ENCODE measurements at places on chromosomes 6 and 20.
A peak's percentile ranks its signal among the peaks of the same experiment; 100 is the strongest.

DNA sequence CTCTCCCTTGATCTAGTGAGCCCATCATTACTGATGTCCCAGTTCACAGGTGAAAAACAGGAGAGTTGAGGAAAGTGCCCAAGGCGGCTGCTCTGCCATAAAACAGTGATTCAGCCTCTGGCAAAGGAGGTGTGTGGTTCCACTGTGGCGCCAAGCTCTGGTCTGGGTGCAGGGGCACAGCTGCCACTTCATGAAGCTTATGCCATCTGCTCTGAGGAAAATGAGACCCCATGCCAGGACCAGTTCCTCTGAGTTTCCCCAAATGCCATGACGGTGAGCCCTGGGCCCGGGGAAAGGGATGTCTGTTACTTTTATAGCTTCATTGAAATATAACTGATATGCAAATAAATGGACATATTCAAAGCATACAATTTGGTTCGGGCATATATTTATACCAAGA, 33.7 kb upstream of the ZBP1 start:
- no peak for DNase-seq

DNA sequence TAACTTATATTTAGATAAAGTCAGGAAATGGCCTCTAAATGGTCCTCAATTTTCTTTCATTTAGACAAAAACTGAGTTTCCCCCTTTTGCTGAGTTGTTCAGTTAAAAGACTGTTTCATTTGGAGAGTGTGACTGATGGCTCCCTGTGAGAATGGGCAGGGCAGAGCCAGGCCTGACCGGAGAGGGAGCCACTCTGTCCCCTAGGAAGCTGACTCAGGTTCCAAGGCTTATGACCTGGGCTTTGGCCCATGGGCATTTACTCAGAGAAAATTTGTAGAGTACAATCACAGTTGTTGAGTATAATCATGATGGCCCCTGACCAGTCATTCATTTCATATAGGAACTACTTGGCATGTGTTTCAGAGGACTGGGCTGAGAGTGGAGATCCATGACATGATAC, 37.0 kb upstream of the AIG1 start:
- DNase-seq = no peak

- no peak for DNase-seq
Observed at GRCh38 chr6:169230322-169230665, 23.4 kb downstream of the THBS2 start.

DNA sequence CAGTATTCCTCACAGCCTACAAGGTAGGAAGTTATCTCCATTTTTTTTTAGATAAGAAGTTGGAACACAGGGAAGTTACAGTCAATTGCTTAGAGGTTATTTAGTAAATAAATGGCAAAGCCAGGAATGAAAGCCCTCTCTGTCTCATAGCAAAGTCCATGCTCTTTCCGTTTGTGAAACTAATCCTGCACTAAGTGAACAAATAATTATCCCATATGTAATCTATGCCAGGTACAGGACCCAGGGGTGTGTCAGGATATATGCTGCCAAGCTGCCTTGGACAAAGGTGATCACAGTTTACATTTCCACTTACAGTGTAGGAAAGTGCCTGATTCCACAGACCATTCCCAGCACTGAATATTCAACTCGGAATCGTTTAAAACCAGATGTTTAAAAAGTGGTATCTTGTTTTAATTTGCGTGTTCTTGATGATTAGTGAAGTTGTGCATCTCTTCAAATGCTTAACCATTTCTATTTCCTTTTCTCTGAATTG, 13.6 kb upstream of the GMDS start:
- DNase-seq = peak; percentile 50

DNA sequence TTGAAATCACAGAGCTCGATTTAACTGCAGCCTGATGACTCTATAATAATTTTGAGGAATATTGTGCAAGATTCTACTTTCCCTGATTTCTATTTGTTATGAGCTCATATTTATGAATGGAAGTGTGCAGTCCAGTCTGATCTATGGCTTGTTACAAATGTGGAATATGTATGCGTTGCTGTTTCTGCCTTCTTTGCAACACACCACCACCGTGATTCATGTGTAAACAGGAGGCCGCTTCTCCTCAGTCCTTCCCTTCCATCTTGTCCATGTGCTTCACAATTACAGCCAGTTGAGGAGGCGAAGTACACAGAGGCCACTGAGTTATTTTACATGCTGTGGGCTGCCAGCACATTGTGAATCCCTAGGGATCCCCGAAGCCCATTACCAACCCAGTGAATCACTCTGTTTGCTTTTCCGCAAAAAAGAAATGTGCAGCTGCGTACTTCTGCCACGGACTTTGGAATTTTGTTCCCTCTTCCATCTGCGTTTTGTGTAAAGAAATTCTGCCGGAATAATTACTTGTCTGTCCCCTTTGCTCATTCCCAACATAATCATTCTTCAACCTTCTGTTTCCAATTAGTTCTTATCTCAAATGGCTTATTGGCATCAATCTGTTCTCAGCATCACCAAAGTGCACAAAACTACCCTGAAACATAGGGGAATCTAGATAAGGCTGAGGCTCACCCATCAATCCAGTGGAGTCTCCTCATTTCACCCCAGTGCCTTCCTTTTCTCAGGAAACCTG, 551.6 kb upstream of the CITED2 start:
- DNase-seq = no peak

- DNase-seq = no peak
Observed at GRCh38 chr20:25079171-25079570, 2.8 kb downstream of the VSX1 start.

DNA sequence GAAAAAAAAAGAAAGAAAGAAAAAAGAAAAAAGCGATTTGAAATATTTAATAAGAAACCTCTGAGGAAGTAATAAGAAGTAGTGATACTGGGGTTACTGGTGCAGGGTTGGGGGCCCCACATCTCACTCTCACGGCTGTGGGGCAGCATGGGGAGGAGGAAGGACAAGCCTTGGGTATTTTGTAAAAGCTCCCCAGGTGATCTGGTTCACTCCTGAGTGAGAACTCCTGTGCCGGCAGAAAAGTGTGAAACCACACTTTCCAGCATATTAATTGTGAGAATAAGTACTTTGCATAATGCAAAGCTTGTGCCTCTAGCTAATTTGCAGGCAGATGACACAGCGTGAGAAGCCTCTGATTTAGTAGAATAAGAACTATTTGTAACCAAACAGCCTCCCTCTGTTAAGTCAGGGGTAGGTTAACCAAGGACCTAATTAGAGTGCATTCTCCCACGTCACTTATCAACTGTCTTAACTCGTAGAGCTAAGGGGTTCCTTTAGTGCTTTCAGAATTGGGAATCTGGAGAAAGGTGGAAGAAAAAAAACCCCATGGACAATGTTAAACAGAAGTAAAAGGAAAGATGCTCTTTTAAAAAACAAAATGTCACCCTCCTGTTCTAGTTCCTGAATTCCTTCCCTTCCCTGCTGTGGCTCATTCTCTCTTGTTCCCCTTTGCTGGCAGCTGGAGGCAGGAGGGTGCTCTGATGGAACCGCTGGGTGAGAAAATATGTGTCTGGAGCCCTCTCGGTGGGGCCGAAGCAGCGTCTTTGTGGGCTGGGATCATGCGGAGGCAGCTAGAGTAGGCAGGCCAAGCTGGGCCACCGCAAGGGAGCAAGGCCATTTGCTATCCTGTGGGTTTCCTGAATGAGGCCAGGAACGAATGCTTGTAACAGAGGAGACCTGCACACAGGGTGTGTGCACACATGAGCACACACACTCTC, 108.7 kb downstream of the FYN start:
- DNase-seq = no peak

DNA sequence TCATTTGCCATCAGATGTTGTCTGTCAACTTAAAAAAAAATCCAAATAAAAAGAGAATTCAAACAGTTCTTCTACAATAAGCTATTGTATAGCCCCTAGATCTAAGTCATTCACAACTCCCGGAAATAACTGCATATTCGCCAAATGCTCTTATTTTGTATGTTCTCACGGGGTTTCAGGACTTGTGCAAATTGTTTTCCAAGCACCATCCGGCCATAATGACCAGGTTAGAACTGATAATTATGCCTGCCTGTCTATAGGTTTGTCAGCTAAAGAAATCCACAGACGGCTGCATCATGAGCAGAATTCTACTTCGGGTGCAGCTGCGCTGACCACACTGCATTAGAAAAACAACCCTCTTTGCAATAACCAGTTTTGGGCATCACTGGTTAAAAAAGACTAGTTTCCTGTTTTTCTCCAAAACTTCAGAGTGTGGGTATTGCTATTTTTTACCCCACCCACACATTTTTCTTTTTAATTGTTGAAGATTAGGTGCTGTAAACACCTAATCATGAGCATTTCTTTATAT, 87.7 kb downstream of the HIVEP2 start:
- DNase-seq = peak; percentile 24

DNA sequence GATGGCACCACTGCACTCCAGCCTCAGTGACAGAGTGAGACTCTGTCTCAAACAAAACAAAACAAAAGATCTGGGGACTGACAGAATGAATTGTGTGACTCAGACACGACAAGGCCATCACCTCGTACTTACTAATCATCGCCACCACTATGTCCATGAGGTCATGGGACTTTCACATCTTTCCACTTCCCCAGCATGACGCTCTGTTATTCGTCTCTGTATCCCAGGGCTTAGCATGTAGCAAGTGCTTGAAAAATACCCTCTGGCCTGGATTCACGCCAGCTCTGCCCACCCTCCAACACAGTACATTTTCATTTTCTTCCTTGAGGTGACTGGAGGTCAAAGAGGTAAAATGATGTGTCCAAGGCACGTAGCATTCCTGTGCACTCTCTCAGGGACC, 27.8 kb downstream of the FGD2 start:
- no peak for DNase-seq

DNA sequence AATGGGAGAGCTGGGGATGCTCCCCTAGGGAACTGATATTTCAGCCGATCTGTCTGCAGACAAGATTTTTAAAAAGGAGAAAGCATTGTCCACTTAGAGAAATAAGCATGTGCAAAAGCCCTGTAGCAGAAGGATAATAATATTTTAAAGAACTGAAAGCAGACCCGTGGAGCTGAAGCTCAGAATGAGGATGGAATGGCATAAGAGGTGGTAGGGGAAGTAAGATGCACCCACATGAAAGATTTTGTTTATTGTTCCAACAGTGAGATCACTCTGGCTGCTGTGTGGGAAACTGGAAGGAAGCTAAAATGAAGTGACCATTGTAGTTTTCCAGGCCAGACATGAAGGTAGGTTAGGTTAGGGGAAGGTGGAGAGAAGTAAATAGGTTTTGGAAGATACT, 266.4 kb upstream of the PRDM1 start:
- DNase-seq = no peak

GRCh38 chr6:161056451-161056850, 64.9 kb downstream of the MAP3K4 start:
- no peak for DNase-seq

GRCh38 chr20:10594296-10594868, 79.4 kb downstream of the JAG1 start:
- DNase-seq = no peak

- DNase-seq = no peak
Observed at GRCh38 chr6:132587424-132587823, 2.1 kb downstream of the TAAR5 start.

DNA sequence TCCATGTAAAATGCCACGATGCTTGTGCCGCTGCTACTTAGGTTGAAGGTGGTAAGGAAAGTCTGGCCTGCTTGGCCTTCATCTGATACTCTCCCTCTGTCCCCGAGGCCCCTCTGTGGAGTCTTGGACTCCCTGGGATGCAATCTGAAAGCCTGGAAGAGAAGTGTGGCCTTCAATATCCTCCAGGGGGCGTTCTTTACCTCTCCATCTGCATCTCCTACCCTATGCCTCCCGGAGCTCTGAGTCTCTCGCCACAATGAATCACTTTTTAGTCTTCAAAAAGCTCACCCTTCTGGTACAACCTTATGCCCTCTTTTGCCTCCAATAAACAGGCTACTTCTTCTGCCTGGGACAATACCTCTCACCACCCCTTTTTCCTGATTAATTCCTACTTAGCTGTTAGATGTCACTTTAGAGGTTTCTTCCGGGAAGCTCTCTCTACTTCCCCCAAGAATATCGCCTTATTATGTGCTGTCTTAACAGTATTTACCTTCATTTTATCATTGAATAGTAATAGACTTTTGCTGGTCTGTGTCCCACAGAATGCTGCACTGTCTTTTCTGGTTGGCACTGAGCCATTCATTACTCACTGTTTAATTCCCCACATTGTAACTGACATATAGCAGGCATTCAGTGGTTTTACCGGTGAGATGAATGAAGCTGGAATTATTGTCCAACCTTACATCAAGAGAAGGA, 13.9 kb upstream of the ATG5 start:
- DNase-seq = peak; percentile 89

GRCh38 chr6:142871910-142872331, 73.1 kb downstream of the HIVEP2 start:
- peak; percentile 94 for DNase-seq

GRCh38 chr6:163719028-163719742, 304.7 kb downstream of the QKI start:
- no peak for DNase-seq

GRCh38 chr6:41021832-41022231, 17.2 kb downstream of the UNC5CL start:
- no peak for DNase-seq

- DNase-seq = no peak
Observed at GRCh38 chr6:52009466-52010140, 77.8 kb downstream of the PKHD1 start.

DNA sequence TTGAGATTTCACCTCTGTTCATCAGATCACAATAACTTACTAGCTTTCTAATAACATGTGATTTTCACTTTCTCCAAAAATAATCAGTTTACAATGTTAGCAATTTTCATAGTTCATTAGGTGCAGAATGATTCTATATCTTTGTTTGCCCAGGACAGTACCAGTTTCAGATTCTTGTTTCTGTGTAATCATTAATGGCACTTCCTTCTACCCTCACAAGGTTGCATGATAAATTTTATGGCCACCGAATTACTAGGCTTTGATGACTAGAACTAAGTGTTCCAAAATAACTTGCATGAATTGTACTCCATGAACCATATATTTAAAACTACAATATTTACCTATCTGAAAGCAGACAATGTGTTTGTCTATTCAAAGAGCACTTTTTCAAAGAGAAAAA, 442.3 kb downstream of the EPHA7 start:
- no peak for DNase-seq

- DNase-seq = no peak
Observed at GRCh38 chr6:105251689-105252088, 71.9 kb upstream of the POPDC3 start.

GRCh38 chr6:19997104-19997503, 159.9 kb downstream of the ID4 start:
- no peak for DNase-seq

DNA sequence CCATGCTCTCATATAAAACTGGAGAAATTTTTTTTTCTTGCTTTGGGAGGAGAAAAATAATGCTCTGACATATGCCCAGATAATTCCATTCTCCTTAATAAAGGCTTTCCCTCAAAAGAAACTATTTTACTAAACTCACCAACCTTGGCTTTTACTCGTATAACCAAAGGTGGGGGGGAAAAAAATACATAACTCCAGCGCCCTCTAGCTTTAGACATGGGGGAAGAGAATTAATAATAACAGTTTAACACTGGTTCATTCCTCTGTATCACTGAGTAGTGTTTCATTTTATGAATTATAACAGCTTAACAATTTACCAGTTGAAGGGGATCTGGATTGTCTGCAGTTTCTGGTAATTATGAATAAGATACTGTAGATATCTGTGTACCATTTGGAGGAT, 1226.1 kb downstream of the GRIK2 start:
- peak; percentile 10 for DNase-seq
